PC-3 (cell line): ENCODE measurements at places on chromosomes 4 and X. TPM values are rescaled to one million over a fixed set of nuclear protein-coding genes. Genes with fewer than 3 reads are reported as not detected.

AREG gene
- 203 and 222 TPM in 2 replicates for total RNA-seq

DIPK2B gene
- 0.18 and 0.40 TPM in 2 replicates for total RNA-seq

PWWP3B gene
- 0.07 TPM in 1 of 2 replicates, not detected in the other for total RNA-seq

ASB12 gene
- total RNA-seq = not detected in 2 replicates

FABP2 gene
- total RNA-seq = not detected in 2 replicates

DUSP21 gene
- not detected in 2 replicates for total RNA-seq

HHIP gene
- 1.2 and 2.3 TPM in 2 replicates for total RNA-seq

IL21 gene
- not detected in 2 replicates for total RNA-seq

IBSP gene
- not detected in 2 replicates for total RNA-seq

TGIF2LX gene
- total RNA-seq = not detected in 2 replicates

DNA sequence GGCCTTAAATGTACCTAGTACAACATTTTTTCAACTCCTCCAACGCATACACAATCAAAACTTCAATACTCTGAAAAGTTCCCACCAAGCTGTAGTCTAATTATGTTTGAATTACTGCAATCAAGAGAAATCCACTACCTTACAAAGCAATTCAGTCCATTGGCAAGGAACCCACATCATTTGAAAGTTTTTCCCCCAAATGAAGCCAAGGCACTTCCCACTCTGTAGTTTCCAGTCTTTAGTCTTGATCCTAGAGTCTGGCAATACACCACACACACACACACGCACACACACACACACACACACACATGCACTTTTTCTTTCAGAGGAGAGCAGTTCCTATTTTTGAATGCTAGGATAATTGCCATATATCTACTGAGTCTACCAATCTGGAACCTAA, 79.6 kb downstream of the ANTXR2 start:
- DNase-seq = no peak

- DNase-seq = peak; percentile 33
Observed at GRCh38 chr4:62528874-62529273, 1328.7 kb downstream of the ADGRL3 start.

DNA sequence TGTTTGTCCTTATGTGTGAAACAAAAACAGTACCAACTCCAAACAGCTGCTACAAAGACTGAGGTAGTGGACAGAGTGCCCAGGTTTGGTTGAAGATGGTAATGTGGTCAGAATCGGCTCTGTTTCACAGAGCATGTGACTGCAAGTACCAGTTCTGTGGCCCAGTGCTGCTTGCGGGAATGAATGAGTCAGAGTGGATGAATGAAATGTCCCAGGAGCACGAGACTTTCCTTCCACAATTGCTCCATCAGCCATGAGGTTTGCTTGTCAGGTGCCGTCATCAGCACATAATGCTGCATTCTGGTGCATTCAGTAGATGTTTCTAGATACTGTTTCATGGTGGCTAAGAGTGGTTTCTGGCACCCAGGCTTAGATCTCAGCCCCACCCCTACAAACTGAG, 84.2 kb downstream of the GPR143 start:
- no peak for DNase-seq

GRCh38 chr4:184873054-184873453, 47.3 kb upstream of the ACSL1 start:
- DNase-seq = no peak

DNA sequence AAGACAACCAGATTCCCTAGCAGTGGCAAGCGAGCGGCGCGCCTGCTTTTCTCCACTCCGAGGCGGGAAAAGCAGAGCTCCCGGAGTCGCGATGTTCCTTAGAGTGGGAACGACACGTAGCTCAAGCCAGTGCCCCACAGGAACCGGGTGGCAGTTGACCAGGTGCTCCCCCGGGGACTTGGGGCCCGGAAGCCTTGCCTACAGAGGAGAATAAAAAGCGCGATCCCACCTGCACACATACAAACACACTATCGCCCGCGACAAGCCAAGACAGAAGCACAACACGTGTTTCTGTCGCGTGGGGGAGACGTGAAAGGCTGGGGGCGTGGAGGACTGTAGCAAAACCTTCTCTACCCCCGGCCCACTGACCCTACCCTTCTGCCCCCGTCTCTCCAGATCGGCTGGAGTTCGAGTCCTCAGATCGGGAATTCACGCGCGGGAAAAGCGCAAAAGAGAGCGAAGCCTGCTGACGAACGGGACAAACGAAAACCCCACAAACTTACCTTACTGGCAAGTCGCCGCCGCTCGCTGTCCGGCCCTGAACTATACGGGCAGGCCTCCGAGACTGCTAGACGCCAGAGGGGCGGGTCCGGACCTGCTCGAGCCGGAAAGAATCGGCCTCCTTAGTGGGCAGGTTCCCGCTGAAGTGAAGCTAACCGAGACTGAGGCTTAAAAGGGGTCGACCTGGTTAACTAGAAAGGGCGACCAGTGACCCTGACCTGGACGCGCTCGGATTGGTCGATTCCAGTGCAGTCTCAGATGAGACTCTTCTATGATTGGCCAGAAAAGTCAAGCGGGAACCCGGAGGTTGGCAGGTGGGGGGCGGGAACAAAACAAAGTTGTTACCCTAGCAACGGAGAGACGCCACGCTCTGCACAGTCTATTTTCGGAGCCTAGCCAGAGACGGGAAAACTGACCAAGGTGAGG, at the start of the genes DNAAF6 and NUP62CL:
DNAAF6 (plus strand) TSS at position 842 of the 927 bp plus-strand sequence. CDS start 6,265 bp downstream, outside the sequence.
NUP62CL (minus strand) TSS at position 664 of the 927 bp plus-strand sequence. CDS start 31,287 bp downstream, outside the sequence.
- DNase-seq = peak; percentile 70

- no peak for DNase-seq
Observed at GRCh38 chr4:89757154-89757719, 79.7 kb downstream of the SNCA start.

DNA sequence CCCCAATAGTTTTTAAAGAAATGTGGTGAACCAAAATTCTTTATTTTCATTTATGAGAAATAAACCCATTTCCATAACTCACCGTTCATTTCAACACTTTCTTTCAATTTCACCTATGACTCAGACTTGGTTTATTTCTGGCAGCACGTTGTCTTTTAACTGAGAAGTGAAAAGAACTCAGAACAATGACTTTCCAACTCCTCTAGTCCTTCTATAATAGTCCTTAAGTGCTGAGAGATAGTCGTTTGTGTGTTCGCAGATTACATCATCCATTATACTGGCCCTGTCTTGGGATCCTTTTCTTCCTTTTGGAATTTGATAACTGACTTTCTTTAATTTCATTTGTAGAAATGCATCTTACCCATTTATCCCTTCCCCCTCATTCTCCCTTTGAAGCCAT, 113.6 kb downstream of the GLUD2 start:
- no peak for DNase-seq

DNA sequence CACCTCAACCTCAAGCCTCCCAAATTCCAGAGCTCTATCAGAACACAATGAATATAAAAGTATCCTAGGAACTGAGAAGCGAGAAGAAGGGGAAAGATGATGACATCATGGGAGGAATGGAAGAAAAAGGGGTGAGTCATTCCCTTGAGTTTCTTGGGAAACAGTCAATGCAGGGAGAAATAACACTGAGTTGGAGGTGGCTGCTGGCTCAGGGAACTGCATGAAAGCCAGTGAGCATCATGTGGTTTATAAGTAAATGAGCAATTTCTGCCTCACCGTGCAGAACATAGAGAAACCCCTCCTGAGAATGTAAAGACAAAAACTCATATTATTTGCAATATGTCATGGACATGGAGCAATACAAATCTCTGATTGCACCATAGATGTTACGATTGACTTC, 73.3 kb downstream of the SHOX start:
- DNase-seq = no peak

DNA sequence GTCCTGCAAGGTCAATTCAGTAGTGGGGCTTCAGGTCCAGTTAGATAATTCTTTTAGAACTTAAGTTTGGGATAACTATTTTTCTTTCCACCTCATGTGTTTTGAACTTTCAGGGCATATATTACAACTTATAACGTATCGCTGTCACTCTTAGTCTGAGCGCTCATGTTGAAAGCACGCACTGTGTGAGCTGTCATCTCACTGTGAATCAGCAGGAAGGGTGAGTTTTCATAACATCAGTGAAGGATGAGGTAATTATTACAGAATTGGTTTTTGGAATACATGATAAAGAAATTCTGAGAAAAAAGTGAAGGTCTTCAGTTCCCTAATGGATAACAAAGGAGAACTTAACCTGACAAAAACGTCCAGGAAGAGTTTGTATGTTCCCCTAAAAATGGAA, 45.1 kb upstream of the SLC4A4 start:
- DNase-seq = peak; percentile 56

DNA sequence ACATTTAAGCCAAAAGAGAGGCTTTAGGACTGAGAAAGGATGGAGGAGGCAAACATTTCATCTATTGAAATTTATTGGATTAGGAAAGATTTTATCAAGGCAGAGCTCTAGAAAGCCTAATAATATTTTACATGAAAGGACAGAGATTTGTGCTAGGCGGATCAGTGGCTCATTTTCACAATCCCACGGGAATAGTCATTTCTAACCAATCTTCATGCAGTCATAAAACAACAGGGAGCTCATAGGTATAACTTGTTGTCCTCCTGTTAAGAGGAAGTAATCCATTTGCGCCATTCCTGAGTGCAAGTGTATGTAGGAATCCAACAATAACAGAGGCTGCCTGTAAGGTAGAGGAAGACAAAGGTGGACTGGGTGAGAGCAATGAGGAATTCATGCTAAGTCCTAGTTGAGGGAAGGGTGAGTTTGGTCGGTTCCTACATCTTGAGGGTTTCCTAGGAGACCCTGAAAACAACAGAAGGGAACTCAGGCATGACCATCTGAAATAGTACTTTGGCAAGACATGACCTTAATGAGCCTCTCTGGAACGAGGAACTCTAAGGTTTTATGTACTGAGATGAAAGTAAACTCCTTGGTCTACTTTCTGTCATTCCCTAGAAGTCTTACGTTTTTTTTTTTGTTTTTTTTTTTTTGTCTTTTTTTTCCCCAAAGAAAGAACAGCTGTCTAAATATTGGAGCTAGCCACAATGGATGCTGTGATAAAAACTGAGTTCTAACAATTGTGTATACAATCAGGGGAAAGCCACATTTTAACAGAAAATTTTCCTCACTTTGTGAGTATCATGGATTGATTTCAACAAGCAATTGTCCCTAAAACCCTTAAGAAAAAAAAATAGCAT, 89.7 kb downstream of the GEMIN8 start:
- no peak for DNase-seq

- DNase-seq = peak; percentile 32
Observed at GRCh38 chrX:9184211-9184610, 150.3 kb upstream of the FAM9B start.

- no peak for DNase-seq
Observed at GRCh38 chr4:24262084-24262483, 322.3 kb downstream of the DHX15 start.

DNA sequence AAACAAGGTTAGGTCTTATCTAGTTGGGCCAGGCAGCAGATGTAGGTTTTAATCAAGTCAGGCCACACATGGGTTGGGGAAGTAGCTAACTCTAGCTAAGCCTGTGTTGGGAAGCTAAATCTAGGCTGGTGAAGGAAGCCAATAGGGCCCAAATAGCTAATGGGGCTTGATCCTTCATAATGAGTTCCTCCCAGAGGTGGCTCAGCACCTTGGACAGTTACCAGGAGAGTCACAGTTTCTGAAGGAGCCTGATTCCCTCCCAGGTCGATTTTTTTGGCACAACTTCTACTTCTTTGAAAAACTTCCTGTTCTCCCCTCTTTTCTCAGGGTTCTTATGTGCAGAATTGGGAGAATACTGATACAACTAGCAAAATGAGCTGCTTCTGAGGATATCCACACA, 242.5 kb upstream of the PRPS2 start:
- DNase-seq = peak; percentile 62

- peak; percentile 53 for DNase-seq
Observed at GRCh38 chr4:67886281-67886680, 2.5 kb upstream of the TMPRSS11D start.

- no peak for DNase-seq
Observed at GRCh38 chr4:52748432-52748831, 2.8 kb downstream of the ERVMER34-1 start.

DNA sequence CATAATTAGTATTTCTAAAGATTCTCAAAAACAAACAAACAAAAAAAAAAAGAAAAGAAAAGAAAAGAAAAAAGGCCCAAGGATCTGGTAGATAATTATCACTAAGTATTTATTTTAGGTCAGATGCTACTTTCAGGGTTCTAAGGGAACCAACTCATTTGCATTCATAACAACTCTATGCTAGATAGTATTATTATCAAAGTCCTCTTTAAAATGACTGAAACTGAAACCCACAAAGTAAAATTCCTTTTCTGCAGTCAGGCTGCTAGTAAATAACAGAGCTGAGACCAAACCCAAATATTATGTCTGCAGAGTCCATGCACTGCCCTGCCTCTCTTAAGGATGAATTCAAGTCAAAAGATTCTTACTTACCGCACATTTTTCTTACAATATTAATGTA, 38.3 kb upstream of the MAPK10 start:
- no peak for DNase-seq

DNA sequence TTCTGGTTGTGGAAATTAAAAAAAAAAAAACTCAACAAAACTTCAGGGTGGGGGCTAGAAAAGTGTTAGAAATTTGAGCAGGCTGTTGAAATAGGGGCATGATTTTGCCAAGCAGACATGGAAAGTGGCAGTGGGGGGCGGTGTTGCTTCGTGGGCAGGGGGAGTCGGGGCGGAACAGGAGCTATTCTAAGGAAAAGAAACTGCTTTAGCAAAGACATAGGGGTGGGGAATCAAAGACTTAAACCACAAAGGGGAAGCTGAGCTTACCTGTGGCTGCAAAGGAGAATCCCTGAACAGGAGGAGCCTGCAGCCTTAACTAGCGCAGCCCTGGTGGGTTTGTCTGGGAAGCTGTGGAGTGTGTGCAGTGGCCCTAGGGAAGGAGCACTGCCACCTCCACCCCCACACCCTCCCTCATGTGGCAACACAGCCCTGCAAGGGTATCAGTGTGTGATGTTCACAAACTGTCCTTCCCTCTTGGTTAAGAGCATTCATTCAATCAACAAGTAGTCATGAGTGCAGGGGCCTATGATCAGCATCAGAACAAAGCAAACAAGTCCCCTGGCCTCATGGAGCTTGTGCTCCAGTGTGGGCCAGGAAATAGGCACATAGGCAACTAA, 20.5 kb downstream of the SEL1L3 start:
- no peak for DNase-seq

GRCh38 chrX:124426288-124427169, 80.2 kb downstream of the SH2D1A start:
- no peak for DNase-seq

- DNase-seq = no peak
Observed at GRCh38 chr4:84751707-84752106, 168.8 kb downstream of the CDS1 start.

GRCh38 chr4:2672700-2673099, 83.4 kb downstream of the TNIP2 start:
- no peak for DNase-seq

- no peak for DNase-seq
Observed at GRCh38 chrX:150092549-150092948, 154.3 kb upstream of the EOLA2 start.

DNA sequence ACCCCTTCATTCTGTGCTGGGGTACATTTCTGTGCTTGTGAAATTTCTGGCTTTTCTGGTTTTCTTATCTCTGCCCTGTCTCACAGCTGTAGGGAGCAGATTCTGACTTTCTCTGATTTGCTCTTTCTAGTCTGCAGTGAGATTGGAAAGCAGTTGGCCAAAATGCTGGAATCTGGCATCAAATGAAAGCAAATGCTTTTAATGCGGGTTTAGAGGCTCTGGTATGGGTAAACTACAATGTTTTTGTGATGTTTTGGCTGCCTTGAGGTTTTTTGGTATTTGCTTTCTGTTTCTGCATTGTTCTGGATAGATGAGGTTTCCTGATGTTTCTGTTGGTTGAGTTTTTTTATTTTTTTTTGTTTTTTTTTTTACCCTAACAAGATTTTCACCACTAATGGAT, 23.8 kb downstream of the SMIM20 start:
- DNase-seq = no peak
